ENCODE measurements at places on chromosomes 7 and 10. TPM values are rescaled to one million over a fixed set of nuclear protein-coding genes. Genes with fewer than 3 reads are reported as not detected.

POU6F2 gene
- polyA plus RNA-seq: 2.9 TPM

CRTAC1 gene
- polyA plus RNA-seq: 1.2 TPM

GRCh38 chr7:29815181-29816105 lies 9.1 kb downstream of the WIPF3 start:
- no peak for DNase-seq

GRCh38 chr10:91883549-91884444 lies 25.5 kb downstream of the FGFBP3 start:
- no peak for DNase-seq

- DNase-seq: peak; percentile 91
Observed at GRCh38 chr7:157273208-157274093, 63.4 kb upstream of the DNAJB6 start.

DNMBP gene
- 10.0 TPM for polyA plus RNA-seq

GRCh38 chr10:103040418-103040817 lies 122.3 kb downstream of the CNNM2 start:
- no peak for DNase-seq

FAM25A gene
- polyA plus RNA-seq: 1.0 TPM

KLHDC10 gene
- 5.8 TPM for polyA plus RNA-seq

All from pancreas (tissue), 10 donors.